ENCODE measurements at places on chromosomes 3 and 15. TPM values are rescaled to one million over a fixed set of nuclear protein-coding genes. Genes with fewer than 3 reads are reported as not detected.

GRCh38 chr3:43361077-43361476 lies 74.7 kb downstream of the SNRK start:
- no peak for DNase-seq

DNA sequence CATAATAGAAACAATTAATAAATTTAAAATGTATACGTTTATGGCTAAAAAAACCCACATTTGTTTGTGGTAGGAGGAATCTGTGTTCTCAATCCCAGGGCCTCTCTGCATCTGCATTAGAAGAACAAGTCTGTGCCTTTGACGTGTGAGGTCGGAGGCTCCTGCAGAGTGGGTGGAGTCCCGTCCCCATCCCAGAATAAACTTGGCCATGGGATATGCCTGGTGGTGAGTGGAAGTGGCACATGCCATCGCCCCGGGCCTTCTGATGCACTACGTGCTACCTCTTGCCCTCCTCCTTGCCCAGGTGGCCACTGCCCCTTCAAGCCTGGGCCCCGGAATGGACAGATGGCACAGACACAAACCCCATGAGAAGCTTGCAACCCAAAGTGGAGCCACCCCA lies 131.1 kb upstream of the NSMCE3 start:
- no peak for DNase-seq

DNA sequence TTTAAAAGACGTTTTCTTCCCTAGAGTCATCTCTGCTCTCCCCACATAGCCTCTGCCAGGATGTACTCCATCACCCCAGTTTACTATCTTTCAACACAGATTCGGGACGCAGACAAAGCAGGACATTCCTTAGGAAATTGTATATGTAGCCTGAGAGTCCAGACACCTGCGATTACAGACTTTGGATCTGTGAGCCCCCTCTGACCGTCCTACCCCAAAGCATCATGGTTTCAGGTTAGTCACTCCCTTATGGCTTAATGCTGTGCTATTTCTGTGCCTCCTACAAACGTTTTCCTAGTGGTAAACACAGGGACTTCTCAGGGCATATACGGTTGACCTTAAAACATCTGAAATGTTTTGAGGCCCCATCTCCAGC lies 234.0 kb upstream of the BHLHE40 start:
- DNase-seq, result no peak

DNA sequence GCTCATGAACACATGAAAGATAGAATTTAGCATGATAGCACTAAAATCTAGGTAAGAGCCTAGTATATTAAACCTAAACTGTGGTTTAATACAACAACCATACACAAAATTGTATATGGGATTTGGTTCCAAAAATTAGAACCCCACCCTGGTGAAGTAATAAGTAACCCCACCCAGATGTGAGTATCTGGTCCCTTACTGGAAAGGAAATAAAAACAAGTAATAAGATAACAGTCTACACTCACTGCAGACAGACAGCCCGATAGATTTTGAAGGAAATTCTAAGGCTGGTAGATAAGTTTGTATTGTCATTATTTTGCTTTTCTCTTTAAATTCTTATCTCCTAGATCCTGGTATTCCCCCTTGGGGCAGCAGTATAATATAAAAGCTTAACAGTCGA lies 184.9 kb downstream of the ZBTB20 start:
- DNase-seq, result no peak

DNA sequence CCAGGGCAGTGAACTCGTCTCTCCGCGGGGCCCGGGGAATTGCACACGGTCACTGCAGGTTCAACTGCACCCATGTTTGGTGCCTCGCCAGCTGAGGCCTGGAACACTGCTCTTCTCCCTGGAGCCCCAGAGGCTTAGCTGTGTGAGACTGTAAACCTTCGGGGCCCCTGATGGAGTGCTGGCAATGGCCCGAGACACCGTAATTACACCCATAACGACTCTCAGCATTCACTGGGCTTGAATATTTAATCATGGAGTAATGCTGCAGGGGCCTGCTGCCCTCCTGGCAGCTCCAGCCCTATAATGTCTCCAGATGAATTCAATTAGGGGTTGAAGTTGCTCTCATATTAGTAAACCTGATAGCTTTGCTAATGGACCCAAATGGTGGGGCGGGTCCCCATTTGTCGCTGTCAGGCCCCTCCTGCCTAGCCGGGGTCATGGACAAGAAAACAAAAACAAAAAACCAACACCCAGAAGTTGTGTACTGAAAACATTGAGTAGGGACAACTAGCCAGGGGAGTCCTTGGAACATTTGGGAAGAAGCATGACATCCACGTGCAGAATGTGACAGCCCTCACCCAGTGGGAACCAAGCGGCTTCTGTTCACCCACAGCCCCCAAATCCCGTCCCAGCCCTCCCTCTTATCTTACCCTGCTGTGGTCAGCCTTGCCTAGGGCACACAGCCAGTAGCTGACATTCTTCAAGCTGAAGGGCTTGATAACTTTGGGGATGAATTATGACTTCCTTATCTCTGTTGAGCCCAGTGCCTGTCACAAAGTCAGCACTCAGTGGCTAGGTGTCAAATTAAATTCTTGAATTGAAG lies 74.3 kb upstream of the SCN5A start:
- DNase-seq, result no peak

- no peak for DNase-seq
Measured at GRCh38 chr3:120326784-120327183, 22.4 kb downstream of the LRRC58 start.

DNA sequence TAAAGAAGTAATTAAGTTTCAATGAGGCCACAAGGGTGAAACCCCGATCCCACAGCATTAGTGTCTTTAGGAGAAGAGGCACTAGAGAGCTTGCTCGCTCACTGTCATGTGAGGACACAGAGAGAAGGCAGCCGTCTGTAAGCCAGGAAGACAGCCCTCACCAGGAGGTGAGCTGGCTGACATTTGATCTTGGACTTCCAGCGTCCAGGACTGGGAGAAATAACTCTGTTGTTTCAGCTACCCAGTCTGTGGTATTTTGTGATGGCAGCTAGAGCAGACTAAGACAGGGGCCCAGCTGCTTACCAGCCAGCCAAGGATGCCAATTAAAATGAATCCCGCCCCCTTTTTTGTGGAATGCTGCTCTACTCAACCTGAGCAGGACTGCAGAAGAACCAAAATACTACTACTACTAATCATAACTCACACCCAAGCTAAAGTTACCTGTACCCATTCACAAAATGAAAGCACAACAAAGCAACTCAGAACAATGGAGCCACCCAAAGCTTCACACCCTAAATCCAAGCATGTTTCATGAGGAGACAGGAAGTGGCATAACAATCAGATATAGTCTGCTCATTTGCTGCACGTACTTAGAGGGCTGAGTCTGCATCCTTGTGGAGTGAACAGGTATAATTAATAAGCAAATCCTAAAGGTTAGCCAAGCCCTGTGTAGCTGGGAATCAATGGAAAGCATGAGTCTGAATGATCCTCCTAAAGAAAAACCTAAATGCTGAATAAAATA lies 35.6 kb upstream of the RHCG start:
- no peak for DNase-seq

DNA sequence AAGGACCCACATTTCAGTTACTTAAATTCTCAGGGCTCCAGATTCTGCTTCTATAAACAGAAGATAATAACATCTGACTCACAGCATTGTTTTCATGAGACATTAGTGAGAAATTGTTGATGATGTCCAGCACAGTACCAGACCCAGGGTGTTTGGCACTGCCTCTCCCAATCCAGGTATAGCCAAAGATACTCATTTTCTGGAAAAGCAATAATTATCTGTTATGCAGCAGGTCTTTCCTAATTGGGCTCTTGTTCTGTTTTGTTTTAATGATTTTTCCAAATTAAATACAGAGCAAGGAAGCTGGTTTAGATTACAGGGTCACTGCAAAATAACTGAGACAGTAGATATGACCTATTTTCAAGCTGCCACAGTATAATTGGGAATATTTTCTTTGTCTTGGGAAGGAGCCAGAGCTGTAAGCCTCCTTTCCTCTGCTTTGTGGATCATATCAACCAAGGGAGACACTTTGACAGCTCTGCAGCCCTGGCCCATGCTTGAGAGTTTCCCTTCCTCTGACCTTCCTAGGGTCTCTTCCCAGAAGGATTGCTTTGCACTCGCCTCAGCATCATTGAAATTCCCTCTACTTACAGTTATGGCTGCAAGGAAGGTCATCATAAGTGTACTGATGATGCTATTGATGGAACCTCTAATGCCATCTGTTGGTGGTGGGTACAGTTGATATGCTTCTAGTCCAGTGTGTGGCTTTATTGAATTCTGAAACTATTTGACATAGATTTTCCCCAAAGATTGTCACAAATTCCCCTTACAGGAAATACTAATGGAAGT lies 522.4 kb upstream of the ADAMTS9 start:
- DNase-seq, result no peak

The SERPINI2 gene
- 1.8 TPM for total RNA-seq
